ENCODE measurements at places on chromosomes 3 and 15.

- no peak for DNase-seq
Observed at GRCh38 chr3:79306934-79307570, 460.7 kb downstream of the ROBO1 start.

DNA sequence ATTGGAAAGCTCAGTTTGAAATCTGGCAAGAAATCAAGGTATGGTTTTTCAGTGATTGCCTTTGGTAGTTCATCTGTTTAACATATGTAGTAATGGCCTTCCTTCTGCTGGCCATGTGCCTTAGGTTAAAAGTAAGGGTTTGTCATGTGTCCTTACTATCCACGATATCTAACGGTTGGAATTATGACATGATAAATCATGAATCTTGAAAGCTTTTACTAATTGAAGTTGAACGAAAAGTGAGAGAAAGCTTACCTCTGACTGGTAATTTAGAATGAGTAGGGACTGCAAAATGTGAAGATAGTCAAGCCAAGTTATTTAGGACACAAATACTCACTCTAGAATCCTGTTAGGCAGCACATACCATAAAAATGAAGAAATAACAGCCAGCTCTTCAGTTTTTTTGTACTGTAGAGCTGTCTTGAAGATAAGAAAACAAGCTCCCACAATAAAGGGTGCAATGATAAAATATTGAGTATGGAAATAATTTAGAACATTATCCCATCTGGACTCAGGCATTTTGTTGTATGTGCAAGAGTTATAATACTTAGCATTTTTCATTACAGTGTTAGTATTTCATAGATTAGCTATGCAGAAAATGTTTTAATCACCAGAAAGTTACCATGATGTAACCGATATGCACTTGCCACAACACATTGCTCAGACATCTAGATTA lies 303.4 kb downstream of the ZNF385D start:
- DNase-seq, result no peak

GRCh38 chr3:50323092-50323600 lies 601 bp upstream of the HYAL2 start:
- no peak for DNase-seq

- no peak for DNase-seq
Observed at GRCh38 chr15:30650012-30650929, 24.3 kb downstream of the ARHGAP11B start.

DNA sequence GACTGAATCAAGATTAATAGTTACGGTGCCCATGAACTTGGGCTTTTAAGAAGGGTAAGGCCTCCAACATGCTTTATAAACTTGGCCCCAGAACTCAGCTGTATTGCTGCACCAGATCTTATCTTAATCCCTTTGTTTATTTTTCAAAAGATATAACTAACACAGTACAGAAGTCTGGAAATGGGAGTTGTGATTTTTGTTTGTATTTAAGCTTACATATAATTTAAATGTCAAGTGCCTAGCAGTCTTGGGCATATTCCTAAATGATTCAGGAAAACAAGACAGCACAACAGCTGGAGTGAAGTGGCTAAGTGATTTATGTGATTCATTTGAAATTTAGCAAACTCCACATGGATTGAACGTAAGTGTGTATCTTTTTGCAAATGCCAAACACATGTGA lies 56.2 kb downstream of the NBEAL2 start:
- DNase-seq, result no peak

- DNase-seq, result peak; percentile 84
Observed at GRCh38 chr3:8872261-8872660, 91.0 kb downstream of the RAD18 start.

DNA sequence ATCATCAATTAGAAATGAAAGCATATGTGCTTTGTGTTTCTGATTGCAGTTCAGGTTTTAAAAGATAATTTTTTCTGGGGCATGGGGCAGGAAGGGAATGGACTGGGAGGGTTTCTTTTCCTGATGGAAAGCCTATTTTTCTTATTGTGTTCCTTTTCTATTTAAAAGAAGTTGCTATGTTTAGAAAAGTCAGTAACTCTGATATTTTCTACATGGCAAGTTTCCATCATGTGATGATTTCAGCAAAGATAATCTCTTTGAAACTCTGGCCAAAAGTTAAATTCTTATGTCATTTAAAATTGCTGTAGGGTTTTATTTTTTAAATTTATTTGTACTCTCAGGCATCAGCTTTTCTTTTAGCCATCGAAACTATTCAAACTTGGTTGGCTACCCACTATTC lies 601.2 kb downstream of the FOXP1 start:
- DNase-seq, result no peak

DNA sequence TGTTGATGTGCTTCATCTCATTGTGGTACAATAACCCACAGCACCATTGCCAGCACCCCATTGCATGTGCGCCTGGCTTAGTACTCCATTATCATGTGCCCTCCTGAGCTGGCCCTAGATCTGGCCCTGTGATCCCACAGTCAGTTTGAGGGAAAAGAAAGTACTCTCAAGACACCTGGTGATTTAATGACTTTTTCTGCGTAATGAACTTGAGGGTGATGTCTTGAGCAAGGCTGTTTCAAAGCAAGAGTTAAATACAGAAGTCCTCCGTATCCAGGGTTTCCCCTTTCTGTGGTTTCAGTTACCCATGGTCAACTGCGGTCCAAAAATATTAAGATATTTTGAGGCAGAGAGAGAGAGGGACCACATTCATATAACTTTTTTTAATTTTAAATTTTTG lies 16.3 kb downstream of the C3orf20 start:
- DNase-seq, result no peak

- no peak for DNase-seq
Observed at GRCh38 chr15:98431171-98431570, 217.2 kb upstream of the IGF1R start.

DNA sequence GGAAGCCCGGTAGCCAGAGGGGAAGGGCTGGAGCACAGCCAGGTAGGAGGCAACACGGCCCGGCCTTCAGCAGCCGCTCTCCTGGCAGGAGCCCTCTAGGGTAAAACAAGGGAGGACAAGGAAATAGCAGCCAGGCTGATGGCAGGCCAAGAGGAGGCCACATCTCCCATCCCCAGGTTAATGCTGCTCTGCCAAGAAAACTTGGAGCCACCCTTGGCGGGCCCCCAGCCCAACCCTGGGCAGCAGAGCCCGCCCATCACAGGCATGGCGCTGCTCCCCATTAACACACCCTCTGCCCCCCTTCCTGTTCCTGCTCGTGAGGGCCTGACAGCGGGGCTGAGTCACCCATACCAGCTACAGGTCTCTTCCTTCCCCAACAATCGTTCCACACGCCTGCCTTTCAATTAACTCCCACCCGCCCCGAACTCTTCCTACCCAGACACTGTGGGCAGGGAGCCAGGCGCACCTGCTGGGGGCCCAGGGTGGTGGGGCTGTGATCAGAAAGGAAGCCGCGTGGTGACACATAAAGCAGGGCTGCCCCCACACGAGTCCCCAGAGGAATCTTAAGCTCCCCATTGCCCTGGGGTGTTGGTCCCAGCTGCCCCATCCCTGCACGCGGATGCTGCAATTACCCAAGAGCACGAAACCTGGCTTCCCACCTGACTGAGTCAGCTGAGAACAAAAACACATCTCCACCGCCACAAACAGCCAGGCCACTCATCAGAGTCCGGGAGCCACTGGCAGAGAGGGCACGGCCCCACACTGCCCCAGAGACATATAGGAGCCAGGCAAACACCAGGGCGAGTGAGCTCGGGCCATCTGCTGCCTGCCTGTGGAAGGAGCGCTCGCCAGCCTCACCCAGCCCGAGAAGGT lies at the start of gene C15orf62:
Gene C15orf62, plus strand, starts transcription at position 707 of the 873 bp plus-strand sequence. CDS start 516 bp downstream, outside the sequence.
- peak; percentile 94 for DNase-seq

DNA sequence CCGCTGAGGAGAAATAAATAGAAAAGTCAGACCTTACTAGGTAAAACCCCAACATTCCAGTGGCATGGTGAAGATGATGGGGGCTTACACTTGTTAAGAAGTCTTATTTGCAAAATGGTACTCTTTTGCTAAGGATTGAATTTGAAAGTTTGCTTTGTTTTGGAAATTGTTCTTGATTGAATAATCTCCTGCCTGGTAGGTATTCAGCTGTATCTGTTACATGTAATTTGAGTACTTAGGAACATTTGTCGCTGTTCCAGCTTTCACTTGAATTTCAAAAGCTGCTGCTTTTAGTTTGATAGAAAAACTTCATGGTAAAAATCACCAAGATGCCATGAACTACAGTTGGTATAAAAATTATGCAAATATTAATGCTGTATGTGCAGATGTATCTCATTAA lies 44.6 kb downstream of the TFG start:
- no peak for DNase-seq

- DNase-seq, result no peak
Observed at GRCh38 chr3:184715943-184716621, 4.2 kb upstream of the MAGEF1 start.

- DNase-seq, result no peak
Observed at GRCh38 chr3:71753701-71754609, at the start of gene GPR27. Gene GPR27 (plus strand): TSS chr3:71753855. CDS start chr3:71754050, 195 bp downstream.

DNA sequence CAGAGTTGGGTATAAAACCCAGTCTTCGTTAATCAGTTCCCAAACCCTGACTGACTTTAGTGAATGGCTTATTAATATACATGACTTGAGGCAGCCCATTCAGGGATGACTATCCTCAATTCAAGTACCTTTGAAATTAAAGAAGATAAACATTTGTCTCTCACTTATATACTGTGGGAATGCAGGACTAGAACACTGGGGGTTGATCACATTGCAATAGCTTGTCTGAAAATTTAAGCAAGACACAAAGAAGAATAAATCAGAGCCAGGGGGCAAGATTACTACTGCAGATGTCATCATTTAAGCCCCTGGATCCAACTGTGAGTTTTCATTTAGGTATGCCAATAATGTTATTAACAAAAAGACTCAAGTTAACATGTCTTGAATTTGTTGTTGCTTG lies 647.7 kb downstream of the ZPLD1 start:
- no peak for DNase-seq

Data from kidney glomerular epithelial cell (primary cell).